ENCODE measurements at places on chromosomes 2 and 18.

DNA sequence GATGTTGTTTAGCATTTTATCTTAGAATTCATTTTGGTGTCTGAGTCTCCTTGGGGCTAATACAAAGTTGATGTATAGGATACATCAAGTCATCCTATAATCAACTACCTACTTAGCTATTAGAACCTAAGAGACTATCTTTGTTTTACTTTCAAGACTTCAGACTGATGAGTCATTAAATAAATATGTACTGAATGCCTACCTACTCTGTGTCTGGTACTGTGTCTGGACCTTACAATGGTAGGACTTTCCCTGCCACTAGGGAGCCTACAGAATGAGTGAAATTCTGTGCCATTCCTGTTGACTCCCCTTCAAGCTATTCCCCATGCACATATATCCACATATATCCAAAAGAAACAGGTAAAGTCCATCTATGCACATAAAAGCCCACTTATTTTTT is 114.5 kb downstream of the ERBB4 start:
- no peak for DNase-seq

DNA sequence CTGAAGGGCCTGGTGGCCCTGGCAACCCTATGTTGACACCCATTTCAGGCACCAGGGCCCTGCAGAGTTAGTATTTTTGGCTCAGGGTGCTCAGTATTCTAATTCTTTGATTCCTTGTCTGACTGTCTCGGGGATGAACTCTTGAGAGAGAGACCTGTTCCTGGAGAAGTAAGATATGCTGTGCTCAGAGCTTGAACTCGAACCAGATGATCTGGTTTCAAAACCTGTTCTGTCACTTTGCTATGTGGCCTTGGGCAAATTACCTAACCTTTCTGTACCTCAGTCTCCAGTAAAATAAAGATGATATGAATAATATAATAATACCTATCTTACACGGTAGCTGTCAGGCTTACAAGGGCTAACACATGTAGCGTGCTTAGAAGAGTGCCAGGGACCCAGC is 294.2 kb downstream of the DYSF start:
- no peak for DNase-seq

GRCh38 chr2:25341011-25341727 is 556 bp downstream of the DNMT3A start:
- DNase-seq = no peak

DNA sequence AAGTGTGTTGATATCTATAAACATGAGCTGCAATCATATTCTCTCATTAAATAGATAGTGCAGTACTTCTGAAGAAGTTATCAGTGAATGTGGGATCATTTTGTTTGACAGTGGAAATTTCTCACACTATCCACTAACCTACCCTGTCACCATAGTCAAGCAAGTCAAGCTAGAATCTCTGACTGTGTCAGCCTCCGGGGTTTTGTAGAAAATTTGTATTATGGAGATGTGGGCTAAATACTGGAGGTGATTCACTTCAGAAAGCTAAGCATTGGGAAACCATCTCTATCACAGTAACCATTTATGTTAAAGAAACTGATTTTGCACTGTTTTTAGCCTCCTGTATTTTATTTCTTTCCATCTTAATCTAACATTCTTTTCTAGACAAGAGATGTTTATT is 126.6 kb upstream of the CREB1 start:
- no peak for DNase-seq

DNA sequence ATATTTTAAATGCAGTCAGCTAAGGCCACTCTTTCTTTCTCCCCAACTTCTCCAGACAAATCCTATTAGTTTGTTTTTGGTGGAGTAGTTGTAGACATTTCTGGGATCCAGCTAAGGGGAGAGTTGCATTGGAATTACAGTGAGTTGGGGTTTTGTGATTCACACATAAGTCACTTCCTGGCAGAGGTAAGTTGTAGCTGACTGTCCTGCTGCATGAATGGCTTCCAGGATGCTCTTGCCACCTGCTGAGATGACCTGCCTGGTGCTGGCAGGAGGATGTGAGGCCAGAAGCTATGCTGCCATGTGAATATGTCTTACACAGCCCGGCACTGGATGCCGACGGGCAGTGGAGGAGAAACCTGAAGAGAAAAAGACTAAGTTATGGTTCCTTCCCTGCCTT is 243.7 kb downstream of the TDRD15 start:
- no peak for DNase-seq

DNA sequence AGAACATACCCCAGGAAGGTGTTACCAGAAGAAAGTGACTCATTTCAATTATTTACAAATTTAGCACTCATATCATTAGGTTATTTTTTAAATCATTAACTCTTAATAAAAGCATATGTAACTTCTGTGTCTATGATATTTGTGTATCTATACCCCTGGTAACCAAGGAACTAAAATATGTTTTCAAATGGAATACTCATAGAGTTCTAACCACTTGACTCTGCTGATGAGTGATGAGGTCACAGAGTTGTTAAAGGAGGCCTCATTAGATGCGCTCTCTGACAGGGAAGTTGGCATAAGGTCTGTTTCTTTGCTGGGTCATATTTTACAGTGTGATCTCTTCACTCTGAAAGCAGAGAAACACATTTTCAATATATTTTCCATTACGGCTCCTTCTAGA is 73.4 kb downstream of the CCDC150 start:
- no peak for DNase-seq

GRCh38 chr2:175309799-175310198 is 128.3 kb upstream of the ATP5MC3 start:
- DNase-seq = peak; percentile 73

DNA sequence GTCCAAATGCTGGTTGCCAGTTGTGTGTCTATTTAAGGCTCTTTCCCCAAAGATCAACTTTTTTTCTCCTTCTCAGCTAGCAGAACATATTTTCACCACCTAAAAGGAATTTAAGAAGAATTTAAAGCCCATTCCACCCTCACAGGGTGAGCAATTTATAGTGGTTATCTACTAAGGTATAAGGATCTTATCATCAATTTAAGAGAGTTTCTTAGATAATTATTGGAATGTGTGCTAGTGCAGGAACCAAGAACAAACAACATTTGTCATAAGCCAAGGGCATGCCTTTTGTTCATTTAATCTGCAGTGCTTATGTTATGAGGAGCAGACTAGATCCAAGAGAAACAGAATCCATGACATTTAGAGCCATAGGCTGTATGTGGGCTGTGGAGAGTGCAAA is 37.2 kb downstream of the NLRC4 start:
- no peak for DNase-seq

GRCh38 chr2:239279508-239280295 is 121.1 kb downstream of the HDAC4 start:
- no peak for DNase-seq

DNA sequence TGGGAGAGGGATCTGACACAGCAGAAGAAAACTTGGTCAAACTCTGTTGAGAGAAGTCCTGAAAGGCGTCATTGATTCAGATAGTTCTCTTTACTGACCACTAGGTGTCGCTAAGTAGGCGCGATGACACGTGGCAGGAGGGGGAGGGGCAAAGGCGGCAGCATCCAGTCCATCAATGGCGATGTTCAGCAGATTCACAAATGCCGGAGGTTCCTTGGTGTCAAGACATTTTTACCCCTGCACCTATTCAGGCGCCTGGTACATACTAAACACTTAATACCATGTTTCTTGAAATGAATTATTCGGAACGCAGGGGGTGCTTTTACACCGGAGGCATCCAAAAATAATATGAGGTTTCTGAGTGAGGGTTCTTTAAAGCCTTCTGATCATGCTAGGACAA is 3.0 kb upstream of the PLEK start:
- DNase-seq = peak; percentile 86

- DNase-seq = no peak
Observed at GRCh38 chr2:143698888-143699570, 569.8 kb downstream of the ARHGAP15 start.

- no peak for DNase-seq
Observed at GRCh38 chr18:13548106-13548819, 178.1 kb downstream of the FAM210A start.

DNA sequence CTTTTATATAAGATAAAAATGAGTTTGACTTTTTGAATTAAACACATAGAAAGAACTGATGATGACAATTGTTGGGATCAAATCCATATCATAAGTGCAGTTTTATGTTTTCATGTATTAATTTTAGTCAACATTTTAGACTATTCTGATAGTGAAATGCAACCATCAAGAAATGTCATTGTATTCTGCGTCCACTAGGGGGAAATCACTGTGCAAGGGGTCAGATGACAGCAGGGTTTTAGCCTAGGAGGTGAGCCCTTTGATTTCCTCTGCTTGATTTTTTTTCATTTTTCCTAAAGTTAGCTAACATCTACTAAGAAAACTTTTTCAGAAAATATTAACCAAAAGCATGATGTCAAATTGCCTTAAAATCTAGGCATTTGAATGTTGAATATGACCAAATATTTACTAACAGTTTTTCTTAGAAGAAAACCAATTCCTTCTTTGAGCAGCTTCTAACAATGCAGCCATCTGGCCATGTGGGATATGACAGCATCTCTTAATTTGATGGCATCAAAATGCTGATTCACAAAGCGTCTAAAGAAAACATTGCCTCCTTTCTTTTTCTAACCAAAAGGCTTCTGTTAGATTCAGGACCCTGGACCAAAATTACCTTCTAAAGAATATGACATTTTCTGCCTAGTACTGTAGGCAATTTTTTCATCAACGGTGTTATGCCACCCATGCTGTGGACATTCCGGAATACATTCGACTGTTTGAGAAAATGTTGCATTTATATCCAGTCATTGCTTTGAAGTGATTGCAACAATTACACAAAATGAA is 141.5 kb downstream of the SPHKAP start:
- DNase-seq = peak; percentile 54

DNA sequence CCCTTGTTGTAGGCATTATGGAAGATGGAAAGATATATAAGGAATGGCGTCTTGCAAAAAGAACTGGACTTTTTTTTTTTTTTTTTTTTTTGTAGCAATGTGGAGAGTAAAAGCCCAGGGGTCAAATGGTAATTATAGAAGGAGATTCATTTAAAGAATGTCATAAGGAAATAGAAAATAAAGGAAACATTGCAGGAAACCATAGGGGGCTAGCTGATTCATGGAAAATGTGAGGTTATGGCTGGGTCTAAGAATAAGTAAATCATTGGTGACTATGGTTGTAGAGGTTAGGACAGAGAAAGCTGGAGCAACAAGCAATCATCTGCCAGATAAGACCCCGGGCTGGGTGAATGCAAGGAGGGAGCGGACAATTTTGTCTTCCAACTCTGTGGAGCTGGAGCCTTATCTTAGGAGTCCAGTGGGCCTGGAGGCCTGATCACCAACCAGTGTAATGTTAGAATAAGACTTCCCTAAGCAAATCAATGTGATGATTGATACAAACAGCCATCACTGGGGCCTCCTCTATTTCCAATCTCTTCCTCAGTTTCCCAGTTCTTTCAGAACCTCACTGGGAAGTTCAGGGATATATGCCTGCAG is 201.2 kb upstream of the TNP1 start:
- DNase-seq = no peak

DNA sequence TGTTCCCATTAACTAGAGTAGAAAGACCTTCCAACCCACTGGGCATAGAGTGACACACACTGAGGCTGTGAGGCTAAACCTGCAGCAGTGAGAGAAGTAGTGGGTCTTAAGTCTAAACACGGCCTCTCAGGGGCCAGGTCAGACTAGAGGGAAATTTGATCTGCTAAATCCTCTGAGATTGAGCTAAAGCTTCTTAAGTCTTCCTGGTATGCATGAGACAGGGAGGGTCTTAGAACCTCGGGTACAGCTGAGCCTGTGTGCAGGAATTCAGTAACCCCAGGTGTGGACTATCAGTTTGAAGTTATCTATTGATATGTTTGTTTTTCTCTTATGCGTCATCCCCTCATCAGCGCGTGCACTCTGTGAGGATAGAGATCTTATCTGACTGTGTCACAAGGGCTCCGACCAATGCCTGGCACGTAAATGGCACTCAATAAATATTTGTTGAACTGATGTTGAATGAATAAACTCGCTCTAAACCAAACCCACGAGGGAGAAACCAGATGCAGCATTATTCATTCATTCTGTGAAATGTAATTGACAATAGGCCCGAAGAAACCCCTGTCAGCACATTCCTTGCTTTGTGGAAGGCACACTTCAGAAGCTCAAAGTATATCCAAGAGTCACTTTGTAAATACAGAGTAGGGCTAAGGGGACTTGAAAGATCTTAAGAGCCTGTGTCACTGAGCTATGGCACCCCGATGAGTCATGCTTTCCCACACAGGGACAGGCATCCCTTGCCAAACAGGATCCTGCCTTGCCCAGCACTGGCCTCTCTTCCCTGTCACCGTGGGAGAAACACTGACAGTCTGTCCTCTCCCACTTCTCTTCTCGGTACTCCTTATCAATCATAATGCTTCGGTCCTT is 21.7 kb upstream of the RAB10 start:
- DNase-seq = peak; percentile 27

DNA sequence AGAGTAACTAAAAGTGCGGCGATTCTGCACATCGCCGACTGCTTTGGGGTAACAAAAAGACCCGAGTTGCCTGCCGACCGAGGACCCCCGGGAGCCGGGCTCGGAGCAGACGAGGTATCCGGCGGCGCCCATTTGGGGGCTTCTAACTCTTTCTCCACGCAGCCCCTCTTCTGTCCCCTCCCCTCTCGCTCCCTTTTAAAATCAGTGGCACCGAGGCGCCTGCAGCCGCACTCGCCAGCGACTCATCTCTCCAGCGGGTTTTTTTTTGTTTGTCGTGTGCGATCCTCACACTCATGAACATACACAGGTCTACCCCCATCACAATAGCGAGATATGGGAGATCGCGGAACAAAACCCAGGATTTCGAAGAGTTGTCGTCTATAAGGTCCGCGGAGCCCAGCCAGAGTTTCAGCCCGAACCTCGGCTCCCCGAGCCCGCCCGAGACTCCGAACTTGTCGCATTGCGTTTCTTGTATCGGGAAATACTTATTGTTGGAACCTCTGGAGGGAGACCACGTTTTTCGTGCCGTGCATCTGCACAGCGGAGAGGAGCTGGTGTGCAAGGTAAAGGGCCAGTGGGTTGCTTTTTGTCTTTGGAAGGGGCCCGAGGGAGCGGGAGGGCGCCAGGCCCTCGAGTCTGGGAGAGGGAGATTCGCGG is 1.4 kb downstream of the TRIB2 start:
- DNase-seq = peak; percentile 57

- no peak for DNase-seq
Observed at GRCh38 chr2:28251337-28251736, 141.3 kb upstream of the FOSL2 start.

DNA sequence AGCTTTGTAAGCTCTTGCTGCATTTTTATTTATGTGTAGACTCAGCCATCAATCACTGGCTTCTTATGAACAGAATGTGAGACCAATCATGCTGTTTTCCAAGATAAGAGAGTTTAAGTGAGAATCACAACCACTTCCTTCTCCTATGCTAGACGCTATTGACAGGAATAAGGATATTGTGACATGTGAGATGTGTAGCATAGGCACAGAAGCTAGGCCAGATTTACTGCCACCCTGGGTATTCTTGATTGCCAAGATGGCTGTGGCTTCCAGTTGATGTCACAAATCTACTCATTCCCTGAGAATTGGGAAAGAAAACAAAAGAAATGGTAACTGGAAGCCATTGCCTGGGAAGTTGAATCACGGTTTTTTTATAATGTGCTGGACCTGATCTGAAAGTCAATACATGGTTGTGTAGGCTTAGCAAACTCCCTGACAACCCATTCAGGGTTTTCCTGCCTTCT is 49.9 kb downstream of the RAB27B start:
- DNase-seq = peak; percentile 85

- no peak for DNase-seq
Observed at GRCh38 chr2:129801575-129801974, 177.9 kb upstream of the RAB6C start.
